ENCODE measurements at places on chromosomes 2 and 18.

DNA sequence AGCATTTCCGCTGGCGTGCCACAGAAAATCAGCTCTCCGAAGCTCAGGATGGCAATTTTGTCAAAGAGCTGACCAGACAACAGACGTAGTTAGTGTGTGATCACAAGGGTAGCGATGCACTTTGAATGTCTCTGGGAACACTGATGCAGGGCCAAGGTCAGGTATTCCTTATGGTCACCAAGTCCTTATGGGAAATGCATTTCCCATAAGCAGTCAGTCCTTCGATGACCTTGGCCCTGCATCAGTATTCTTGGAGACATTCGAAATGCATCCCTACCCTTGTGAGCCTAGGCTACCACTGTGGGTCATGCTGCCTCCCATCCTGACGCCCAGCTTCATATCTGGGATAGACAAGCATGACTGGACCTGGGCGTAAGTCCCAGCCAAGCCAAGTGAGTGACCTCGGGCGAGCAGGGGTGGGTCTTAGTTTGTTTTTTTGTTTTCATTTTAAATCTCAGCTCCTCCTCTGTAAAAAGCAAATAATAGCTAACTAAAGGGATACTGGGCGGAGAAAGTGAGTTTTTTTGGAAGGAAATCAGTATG is 13.6 kb downstream of the ABCG5 start:
- DNase-seq: no peak

- DNase-seq: no peak
Observed at GRCh38 chr2:39370101-39370500, 67.0 kb downstream of the MAP4K3 start.

DNA sequence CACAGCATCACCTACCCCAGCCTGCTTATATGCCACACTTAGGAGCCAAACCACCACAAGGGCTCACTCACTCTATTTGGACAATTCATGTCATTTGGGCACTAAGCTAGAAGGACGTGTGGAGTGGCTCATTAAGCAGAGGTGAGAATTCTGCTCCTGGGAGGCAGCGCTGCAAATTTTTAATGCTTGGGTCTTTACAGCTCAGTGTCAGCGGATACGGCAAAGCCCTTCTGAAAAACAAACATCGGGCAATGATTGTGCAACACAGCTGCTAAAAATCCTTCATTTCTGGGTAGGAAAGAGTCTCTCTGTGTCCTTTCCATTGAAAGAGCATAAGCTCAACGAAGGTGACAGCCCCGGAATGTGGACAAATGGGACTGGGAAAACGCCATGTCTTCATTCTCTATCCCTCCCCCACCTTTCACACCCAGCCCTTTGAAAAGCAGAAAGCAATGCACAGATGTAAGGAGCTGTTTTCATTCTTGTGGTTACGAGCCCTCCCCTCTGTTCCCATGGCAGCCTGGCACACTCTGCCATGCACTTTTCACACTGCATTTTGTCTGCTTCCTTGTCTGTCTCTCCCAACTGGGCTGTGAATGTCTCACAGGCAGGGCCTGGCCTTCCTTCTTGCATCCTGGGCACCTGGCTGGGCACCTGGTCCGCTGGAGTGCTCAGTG is 16.0 kb downstream of the TMEM177 start:
- peak; percentile 57 for DNase-seq

GRCh38 chr18:9631814-9632496 is 17.6 kb upstream of the PPP4R1 start:
- DNase-seq: peak; percentile 88

DNA sequence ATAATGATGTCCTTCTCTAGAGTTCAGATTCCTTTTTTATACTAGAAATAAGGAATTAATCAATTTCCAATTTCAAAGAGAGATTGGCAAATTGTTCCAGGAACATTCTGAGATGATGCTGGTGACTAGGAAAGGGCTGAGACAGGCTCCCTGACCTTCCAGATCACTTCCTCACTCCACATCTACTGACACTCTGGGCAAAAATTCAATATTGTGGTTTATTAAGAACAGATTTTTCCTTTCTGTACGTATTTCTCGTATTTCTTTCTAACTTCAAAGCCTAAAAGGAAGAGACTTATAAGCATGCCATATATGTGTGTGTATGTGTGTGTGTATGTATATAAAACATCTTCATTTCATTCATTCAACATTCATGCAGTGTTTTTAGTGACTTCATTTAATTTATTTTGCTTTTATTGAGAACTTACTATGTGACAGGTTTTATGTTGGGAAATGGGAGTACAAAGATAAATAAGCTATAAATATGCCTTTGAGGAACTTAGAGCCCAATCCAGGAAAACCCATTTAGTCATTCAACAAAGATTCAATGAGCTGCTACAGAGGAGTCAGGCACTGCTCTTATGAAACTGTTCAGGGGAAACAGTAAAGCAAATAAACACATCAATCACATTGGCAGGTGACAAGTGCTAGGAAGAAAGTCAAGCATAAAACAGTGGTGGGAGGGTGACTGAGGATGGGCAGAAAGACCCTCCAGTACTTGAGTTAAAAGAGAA is 137.9 kb downstream of the RDH14 start:
- no peak for DNase-seq

- no peak for DNase-seq
Observed at GRCh38 chr18:49623571-49623970, 61.7 kb downstream of the LIPG start.

DNA sequence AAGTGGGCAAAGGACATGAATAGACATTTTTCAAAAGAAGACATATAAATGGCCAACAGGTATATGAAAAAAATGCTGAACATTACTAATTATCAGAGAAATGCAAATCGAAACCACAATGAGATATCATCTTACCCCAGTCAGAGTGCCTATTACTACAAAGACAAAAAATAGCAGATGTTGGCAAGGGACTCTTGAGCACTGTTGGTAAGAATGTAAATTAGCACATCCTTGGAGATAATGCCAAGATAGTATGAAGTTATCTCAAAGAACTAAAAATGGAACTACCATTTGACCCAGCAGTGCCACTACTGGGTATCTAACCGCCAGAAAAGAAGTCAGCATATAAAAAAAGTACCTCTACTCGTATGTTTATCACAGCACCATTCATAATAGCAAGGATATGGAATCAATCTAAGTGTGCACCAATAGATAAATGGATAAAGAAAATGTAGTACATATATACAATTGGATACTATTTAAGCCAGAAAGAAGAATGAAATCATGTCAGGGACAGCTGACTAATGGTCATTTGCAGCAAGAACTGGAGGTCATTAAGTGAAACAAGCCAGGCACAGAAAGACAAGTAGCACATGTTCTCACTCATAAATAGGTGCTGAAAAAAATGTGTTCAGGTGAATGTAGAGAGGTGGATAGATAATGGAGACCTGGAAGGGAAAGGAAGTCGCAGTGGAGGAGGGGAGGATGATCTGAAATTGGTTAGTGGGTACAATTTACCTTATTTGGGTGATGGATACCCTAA is 141.7 kb upstream of the B3GNT2 start:
- no peak for DNase-seq

DNA sequence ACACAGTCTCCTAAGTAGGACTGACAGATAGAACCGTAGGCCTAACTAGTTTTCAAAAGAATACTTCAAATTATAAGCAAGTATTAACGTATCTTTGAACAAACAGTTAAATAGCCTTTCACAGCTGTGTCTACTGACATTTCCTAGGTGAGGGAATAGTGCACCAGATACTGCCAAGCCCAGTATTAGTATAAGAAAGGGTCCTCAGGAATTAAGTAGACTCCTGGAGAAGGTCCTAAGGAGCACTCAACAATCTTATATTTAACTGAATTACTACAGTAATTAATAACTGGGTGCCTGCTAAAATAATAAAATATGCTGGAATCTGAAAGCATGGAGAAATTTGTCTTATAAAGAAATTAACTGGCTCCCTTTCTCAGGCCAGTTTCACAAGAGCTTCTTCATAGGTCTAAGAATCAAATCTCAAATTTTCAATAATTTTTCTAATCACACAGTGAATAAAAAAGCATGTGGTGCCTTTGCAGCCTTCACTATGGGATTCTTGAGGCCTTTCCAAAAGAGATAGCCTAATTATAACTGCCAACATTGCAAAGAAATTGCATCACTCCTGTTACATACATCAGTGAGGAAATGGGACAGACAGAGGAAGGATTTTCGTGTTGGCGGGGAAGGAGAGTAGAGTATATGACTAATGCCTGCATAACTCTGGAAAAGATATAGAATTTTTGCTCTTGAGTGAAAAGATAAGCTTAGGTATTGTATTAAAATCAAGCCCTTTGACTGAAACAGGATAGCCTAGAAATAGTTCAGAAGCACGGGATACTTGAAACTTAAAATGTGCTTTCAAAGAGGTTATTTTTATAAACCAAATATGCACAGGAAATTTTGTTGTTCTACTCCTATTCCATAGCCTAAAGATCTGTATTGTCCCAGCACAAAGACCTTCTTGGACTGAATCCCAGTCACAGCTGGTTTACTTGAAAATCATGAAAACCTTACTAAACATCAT is 228.6 kb upstream of the STK17B start:
- DNase-seq: peak; percentile 92

Data from A172 (cell line).